ENCODE measurements at places on chromosomes 13 and 19. TPM values are rescaled to one million over a fixed set of nuclear protein-coding genes. Genes with fewer than 3 reads are reported as not detected.
A peak's percentile ranks its signal among the peaks of the same experiment; 100 is the strongest.

GRCh38 chr19:46976845-46977320 lies 42.8 kb upstream of the NPAS1 start:
- DNase-seq = no peak

- DNase-seq = no peak
Measured at GRCh38 chr19:35085947-35086346, 29.7 kb upstream of the FXYD3 start.

DNA sequence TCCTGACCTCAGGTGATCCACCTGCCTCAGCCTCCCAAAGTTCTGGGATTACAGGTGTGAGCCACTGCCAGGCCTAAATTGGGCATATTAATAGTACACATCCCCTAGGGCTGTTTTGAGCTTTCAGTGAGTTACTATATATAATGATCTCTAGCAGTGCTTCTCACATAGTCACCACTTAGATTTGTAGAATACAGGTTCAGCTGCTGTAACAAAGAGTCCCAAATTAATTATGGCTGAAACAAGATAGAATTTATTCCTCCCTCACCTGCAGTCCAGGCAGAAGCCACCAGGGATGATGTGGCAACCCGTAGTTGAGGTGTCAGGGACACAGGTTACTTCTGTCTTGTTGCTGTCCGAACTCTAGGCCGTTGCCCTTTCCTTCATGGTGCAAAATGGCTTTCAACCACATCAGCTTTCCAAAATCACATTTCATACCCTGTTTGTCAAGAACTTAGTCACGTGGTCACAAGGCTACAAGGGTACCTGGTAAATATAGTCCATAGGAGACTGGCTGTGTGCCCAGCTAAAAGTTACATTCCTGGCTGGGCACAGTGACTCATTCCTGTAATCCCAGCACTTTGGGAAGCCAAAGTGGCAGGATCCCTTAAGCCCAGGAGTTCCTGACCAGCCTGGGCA lies 2.9 kb downstream of the PROSER3 start:
- no peak for DNase-seq

DNA sequence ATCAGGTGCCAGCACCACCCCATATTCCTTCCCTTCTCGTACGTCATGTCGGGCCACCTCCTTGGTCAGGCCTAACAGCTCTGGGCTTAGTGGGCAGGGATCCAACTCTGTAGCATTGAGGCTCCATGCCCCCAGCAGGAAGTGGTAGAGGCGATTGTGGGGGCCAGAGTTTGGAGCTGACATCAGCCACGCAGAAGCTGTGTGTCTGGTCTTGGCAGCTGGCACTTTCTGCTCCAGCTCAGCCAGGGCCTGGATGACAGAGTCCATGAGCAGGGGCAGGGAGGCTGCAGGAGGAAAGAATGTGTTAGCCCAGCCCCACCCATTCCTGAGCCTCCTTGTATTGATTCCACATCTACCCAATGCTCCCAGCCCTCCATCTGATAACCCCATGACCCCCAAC lies 3.0 kb downstream of the PGLYRP2 start:
- no peak for DNase-seq

DNA sequence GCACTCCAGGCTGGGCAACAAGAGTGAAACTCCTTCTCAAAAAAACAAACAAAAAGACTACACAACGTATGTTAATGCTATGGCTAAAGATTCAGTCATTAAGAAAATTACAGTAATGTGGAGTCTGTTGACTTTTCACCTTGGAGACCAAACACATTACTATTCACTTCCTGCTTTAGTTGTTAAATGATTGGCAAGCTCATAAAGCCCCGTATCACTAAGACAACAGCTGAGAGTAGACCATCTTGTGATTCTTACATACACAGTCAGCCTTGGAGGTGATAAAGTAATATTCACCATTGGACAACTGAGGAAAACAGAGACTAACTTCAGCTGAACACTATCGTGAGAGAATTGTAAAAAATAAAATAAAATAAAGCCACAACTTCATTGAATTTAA lies 86.5 kb downstream of the KCTD12 start:
- peak; percentile 48 for DNase-seq

Gene ARRDC2
- polyA plus RNA-seq = 3.8 TPM

Gene SYNE4
- 10.0 TPM for polyA plus RNA-seq

Gene NUMBL
- polyA plus RNA-seq = 35.0 TPM

Gene SCN1B
- 1.3 TPM for polyA plus RNA-seq

Data from left renal pelvis (tissue), 4 donors.